ENCODE measurements at places on chromosomes 3 and 15.

GRCh38 chr3:114274929-114275328, 18.9 kb upstream of the TIGIT start:
- DNase-seq: no peak

DNA sequence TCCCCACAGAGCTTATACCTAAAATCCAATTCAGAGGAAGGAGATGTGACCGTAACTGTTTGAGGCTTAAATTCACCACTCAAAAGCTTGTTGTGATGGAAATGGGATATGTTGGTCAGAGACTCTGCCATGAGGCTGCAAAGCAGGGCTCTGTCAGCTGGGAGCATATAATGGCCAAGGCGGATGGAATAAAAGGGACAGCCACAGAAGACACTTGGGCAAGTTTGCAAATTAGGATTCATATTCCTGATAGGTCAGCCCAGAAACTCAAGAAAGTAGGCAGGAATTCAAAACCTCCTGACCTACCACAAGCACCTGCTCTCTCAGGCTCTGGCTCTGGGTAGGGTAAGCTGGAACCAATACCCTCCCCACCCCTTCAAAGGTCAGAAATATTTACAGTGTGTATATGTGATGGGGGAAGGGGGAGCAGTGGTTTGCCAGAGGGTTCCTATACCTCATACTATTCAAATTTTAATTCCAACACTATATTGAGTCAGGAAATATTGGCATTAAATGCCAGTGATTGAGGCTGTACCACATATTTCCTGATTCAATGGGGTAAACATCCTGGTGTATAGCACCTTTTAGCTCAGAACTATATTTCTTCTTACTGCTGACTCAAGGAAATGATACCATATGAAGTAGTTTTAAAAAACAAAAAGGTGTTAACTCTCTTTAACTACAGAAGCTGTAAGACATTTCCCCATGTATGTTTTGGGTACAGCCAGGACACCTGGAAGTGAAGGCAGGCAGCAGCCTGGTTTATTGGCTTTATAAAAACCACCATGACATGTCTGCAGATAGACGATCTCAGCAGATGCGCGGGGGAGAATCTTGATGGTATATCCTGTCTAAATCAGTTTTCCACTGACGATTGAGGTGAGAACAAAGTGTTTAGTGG, 19.2 kb downstream of the FYCO1 start:
- DNase-seq: no peak

- no peak for DNase-seq
These were observed 68.6 kb downstream of the FILIP1L start for GRCh38 chr3:100045696-100046095.

- DNase-seq: no peak
These were observed 342.1 kb upstream of the CBLB start for GRCh38 chr3:106210923-106211322.

DNA sequence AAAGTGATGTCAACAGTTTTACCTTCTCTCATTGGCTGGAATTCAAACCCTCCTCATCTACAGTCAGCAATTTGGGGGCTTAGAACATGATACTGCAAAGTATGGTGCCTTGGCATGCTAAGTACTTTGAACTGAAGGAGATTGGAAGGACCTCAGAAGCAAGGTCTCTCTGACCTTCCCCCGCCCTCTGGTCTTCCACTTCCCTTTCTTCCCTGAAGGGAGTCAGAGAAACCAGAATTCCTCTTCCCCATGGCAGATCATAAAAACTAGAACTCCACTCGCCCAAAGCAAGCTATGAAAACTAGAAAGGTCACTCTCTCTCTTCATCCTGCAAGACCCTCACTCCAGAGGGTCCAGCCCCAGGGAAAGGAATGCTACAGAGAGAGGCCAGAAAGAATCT, 64.2 kb downstream of the CD200R1L start:
- DNase-seq: no peak

DNA sequence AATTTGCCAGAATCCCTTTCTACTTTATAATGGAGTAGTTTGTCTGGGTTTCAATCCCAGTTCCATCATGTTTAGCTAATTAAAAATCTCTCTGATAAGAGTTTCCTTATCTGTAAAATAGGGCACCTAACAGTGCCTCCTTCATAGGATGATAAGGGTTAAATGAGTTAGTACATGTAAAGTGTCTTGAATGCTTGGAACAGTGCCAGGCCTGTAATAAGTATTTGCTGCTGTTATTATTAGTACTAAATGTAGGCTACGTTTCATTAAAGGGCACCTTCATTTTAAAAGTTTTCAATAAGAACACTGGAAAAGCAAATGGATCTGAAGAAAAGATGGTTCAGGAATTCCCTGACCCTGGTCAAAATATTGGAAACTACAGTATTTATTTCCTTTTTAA, 11.8 kb upstream of the SLC2A2 start:
- no peak for DNase-seq

GRCh38 chr15:90607361-90607760, 77.6 kb downstream of the CRTC3 start:
- no peak for DNase-seq

DNA sequence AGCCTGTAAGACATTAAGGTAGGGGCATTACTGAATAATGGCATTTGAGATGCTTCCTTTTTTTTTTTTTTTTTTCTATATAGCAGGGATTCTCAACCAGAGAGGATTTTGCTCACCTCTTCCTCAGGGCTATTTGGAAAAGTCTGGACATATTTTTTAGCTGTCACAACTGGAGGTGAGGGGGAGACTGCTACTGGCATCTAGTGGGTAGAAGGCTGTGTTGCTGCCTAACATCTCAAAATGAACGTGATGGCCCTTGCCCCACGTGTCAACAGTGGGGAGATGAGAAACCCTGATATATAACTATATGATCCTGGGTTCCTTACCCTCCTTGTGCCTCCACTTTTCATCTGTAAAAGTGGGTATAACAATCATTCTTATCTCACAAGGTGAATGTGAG, 71.9 kb downstream of the CADPS start:
- DNase-seq: no peak

DNA sequence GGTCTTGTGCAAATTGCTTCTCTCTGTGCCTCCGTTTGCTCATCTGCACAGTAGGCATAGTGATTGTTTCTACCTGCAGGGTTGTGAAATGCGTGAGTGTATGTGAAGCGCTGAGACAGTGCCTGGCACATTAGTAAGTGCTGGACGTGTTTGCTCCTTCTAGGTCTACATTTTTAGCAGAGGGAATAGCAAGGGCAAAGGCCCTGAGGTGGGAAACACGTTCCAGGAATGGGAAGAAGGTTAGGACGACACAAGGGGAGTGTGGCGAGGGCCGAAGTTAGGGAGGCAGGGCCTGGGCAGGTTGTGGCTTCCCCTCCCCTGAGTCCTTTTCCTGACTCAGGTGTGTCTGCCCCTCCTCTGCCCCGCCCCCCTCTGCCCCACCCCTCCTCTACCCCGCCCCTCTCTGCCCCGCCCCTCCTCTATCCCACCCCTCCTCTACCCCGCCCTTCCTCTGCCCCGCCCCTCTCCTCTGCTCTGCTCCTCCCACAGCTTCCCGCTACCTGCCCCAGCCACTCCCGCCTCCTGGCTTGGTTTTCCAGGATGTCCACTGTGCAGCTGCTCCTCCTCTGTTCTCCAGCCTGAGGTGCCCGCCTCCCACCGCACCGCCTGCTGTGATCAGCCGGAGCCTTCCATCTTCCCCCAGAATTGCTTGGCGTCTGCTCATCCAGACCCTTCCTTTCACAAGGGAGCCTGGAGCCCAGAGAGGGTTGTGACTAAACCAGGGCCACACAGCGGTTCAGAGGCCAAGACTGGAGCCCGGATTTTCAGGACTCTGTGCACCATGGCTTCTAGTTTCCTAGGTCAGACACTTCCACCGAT, 31.1 kb upstream of the SMAD6 start:
- DNase-seq: no peak

- DNase-seq: no peak
These were observed 30.1 kb downstream of the CCDC12 start for GRCh38 chr3:46946416-46946815.

DNA sequence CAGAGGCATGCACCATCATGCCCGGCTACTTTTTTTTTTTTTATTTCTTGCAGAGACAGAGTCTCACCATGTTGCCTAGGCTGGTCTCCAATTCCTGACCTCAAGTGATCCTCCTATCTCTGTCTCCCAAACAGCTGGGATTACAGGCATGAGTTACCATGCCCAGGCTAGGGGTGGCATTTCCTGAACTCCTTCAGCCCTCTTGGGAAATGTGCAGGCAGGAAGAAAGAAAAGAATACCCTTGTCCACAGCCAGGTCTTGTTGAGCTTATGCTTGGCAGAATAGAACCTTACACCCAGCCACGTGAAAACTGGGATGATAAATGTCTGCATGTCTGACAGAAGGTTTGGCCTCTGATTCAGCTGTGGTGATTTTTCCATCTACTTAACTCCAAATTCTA, 30.2 kb upstream of the SNRPN start:
- no peak for DNase-seq

GRCh38 chr3:113278599-113278955, 67.2 kb downstream of the BOC start:
- DNase-seq: no peak
